ENCODE measurements at places on chromosomes 5 and 9. TPM values are rescaled to one million over a fixed set of nuclear protein-coding genes. Genes with fewer than 3 reads are reported as not detected.

SPINK6 gene
- total RNA-seq = not detected

ALDH1A1 gene
- total RNA-seq = 221 TPM

PFDN1 gene
- total RNA-seq = 99.6 TPM

RACK1 gene
- total RNA-seq = 1,067 TPM

PCDHGA1 gene
- not detected for total RNA-seq

SLC2A8 gene
- 30.2 TPM for total RNA-seq

IFNA21 gene
- total RNA-seq = not detected

TERT gene
- total RNA-seq = 0.70 TPM

TMEM252 gene
- total RNA-seq = 47.3 TPM

ENTPD2 gene
- total RNA-seq = 28.7 TPM

FOXD4L6 gene
- not detected for total RNA-seq

AIF1L gene
- 2.7 TPM for total RNA-seq

HCN1 gene
- total RNA-seq = not detected

DPYSL3 gene
- 7.4 TPM for total RNA-seq

ITGA1 gene
- 45.0 TPM for total RNA-seq

ISL1 gene
- total RNA-seq = 0.76 TPM

PCDHGA5 gene
- 10.7 TPM for total RNA-seq

FUT7 gene
- not detected for total RNA-seq

CDH18 gene
- not detected for total RNA-seq

GABRA1 gene
- not detected for total RNA-seq

PSD2 gene
- total RNA-seq = not detected

F12 gene
- 22.2 TPM for total RNA-seq

SH2D3C gene
- 22.3 TPM for total RNA-seq

HARS2 gene
- total RNA-seq = 49.6 TPM

UGT3A1 gene
- not detected for total RNA-seq

AJM1 gene
- total RNA-seq = 10.6 TPM

GLDC gene
- total RNA-seq = not detected

PCDHAC1 gene
- not detected for total RNA-seq

MOB3B gene
- total RNA-seq = 24.8 TPM

GABBR2 gene
- not detected for total RNA-seq

GPRIN1 gene
- 0.94 TPM for total RNA-seq

IL17B gene
- total RNA-seq = not detected

INSL4 gene
- not detected for total RNA-seq

PIP5K1B gene
- 15.7 TPM for total RNA-seq

PCA3 gene
- not detected for total RNA-seq

NUTM2F gene
- not detected for total RNA-seq

CCNI2 gene
- total RNA-seq = 15.9 TPM

IL9 gene
- not detected for total RNA-seq

IL5 gene
- total RNA-seq = not detected

CD74 gene
- total RNA-seq = 2,006 TPM

All from Peyer's patch (tissue), 4 donors.